ENCODE measurements at places on chromosomes 3 and 15.

DNA sequence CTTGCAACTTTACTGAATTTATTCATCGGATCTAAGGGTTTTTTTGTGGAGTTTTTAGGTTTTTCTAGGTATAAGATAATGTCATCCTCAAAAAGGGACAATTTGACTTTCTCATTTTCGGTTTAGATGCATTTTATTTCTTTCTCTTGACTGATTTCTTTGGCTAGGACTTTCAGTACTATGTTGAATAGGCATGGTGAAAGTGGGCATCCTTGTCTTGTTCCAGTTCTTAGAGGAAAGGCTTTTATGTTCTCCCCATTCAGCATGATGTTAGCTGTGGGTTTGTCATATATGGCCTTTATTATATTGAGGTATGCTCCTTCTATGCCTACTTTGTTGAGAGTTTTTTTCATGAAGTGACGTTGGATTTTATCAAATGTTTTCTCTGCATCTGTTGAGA lies 106.7 kb downstream of the FAM43A start:
- DNase-seq, result no peak

GRCh38 chr3:115503394-115503793 lies 119.9 kb upstream of the GAP43 start:
- DNase-seq, result no peak

DNA sequence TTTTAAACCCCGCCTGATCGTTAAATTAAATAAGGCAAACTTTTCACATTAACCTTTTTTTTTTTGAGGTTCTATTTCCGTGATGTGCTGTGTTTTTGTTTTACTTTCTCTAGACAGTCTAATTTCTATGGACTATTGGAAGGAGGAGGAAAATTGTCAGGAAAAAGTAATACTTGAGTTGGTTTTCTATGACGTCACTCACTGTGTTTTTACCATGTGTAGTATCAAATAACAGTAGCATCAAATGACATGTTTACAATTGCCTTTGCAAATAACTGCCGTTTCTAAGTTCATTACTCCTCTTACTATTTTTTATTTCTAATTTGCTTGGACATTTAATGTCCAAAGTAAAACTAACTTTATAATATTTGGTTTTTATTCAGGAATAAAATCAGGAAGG lies 32.3 kb downstream of the MYO1E start:
- no peak for DNase-seq

DNA sequence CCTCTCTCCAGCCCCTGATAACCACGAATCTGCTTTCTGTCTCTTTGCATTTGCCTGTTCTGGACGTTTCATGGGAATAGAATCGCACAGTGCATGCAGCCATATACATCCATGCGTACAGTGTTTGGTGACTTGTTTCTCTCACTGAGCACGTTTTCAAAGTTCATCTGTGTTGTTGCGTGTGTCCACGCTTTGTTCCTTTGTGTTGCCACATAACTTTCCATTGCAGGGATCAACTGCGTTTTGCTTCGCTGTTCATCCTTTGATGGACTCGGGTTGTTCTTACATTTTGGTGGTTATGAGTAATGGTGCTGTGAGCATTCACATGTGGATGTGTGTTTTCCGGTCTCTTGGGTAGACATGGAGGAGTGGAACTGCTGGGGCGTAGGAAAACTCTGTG lies 56.4 kb upstream of the TAMM41 start:
- DNase-seq, result no peak

- no peak for DNase-seq
Observed at GRCh38 chr15:94086341-94086740, 145.0 kb upstream of the MCTP2 start.

DNA sequence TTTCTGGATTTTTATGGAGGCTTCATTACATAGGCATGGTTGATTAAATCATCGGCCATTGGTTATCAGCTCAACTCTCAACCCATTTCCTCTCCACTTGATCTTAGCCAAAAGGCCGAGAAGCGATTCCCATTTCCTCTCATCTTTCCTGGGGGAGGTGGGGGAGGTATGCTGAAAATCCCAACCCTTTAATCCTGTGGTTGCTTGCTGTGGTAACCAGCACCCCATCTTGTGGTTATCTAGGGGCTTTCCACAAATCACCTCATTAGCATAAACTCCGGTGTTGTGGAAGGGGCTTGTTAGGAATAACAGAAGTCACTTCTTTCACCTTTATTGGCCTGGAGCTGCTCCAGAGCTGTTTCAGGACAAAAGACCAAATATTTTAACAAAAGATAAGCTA lies 20.9 kb downstream of the PDE8A start:
- no peak for DNase-seq

- no peak for DNase-seq
Observed at GRCh38 chr3:157180262-157180661, 20.3 kb upstream of the CCNL1 start.

DNA sequence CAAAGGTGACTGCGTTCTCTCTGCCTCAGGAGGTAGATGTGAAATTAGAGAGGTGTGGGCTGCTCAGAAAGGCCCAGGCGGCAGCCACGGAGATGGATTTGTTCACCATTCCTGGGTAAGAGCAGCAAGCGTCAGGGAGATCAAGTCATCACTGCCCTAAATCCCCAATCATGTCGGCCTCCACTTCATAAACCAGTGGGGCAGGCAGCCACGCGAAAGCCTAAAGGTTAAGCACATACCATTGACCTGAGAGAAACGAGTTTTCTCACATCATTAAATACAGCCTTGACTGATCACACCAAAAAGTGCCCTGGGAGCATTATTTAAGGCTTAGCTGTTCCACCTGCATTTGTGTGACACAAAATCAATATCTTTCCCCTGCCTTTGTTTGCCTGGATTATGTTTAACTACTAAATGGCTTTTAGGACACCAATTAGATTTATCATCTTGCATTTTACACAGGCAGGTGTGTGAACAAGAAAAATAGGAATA lies 50.7 kb upstream of the FOXB1 start:
- no peak for DNase-seq

- DNase-seq, result no peak
Observed at GRCh38 chr3:141191097-141191749, 40.4 kb upstream of the PXYLP1 start.

DNA sequence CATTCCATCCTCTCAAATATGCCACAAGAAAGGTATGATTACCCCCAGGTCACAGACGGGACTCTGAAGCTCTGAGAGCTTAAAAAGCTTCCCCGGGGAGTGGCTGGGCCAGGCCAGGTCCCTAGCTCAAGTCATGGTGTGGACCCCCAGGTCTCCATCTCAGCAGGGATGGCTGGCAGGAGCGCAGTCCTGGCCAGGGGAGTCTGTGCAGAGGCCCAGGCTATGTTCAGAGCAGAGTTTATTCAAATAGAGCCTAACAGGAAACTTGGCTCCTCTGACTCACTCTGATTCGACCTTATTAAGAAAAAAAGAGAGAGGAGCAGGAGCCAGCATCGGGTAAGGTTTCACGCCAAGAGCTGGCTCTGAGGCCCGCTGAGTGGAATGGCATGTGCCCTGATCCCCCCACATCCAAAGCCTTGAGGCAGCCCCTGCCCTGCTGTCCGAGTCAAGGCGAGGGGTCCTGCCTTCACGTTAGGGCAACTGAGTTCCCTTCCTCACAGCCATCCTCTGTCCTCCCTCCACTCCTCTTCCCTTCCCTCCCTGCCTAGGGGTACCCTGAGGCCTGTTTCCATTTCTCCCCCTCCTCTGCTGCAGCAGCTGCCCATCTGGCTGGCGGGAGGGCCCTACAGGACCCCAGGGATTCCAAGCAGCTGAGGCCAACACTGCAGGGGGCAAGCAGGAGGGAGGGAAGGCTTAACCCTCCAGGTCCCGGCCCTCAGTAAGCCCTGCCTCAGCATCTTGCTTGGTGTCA lies 1.9 kb upstream of the LOXL1 start:
- DNase-seq, result peak; percentile 37

GRCh38 chr3:188796122-188796631 lies 375.6 kb upstream of the TPRG1 start:
- DNase-seq, result peak; percentile 85

- peak; percentile 58 for DNase-seq
Observed at GRCh38 chr3:196837819-196838420, 29.8 kb upstream of the SENP5 start.

DNA sequence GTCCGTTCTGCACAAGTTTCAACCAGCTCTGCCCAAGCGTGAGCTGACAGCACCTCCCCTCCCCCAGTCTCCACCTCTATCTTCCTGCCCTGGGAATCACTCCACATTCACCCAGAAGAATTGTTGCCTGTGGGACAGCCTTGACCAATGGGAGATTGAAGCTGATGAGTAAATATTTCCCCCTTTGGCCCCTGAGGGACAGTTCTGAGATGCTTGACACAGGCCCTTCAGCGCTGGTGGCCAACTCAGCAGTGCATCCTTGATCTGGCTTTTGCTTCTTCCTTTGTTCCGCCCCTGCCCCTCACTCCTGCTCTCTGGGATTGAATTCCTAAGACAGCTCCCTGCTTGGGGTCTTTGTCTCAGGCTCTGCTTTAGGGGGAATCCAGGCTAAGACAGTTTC lies 13.1 kb upstream of the SKIC8 start:
- DNase-seq, result no peak

DNA sequence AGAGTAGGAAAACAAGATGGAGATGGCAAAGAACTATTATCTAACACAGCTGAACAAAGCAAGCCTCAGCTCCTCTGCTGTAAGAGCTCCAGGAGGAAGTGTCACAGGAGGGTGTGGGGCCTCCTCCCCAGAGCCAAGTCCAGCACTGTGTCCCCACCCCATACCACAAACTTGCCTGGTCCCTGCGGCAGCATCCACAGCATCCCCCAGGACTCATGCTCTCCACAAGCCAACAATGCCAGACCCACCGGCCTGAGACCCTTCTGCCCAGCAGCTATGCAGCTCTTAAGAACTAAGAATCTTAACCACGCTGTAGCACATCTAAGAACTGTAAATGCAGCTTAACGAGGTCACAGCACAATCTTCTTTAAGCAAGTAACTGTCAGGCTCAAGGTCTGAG lies 9.1 kb downstream of the RBM15B start:
- no peak for DNase-seq

DNA sequence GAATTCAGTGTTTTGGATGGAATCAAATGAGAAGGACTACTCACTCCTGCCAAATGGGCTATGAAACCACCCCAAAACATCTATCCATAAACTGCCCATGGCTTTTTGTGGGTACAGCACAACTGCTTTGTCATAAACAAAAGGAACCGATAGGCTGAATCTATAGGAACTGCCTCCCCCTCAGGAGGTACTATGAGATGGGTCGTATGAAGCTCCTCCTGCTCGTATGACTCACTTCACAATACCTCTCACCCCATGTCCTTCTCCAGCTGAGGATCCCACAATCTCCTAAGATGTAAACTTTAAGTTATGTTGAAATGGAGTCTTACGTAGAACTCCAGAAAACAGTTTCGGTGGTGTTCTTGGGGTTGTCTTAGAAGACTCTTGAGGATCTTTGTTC lies 129.9 kb upstream of the SAMMSON start:
- DNase-seq, result no peak

GRCh38 chr3:185087419-185087818 lies 65.4 kb downstream of the C3orf70 start:
- no peak for DNase-seq

- no peak for DNase-seq
Observed at GRCh38 chr3:191269289-191270085, 59.7 kb upstream of the CCDC50 start.

- DNase-seq, result peak; percentile 88
Observed at GRCh38 chr3:37993820-37994638, 3.4 kb downstream of the VILL start.

GRCh38 chr3:194397757-194398312 lies 1.2 kb downstream of the GP5 start:
- no peak for DNase-seq

GRCh38 chr15:55494931-55495330 lies 13.1 kb downstream of the DNAAF4 start:
- peak; percentile 86 for DNase-seq

GRCh38 chr15:69060744-69061143 lies 46.2 kb downstream of the NOX5 start:
- DNase-seq, result no peak

DNA sequence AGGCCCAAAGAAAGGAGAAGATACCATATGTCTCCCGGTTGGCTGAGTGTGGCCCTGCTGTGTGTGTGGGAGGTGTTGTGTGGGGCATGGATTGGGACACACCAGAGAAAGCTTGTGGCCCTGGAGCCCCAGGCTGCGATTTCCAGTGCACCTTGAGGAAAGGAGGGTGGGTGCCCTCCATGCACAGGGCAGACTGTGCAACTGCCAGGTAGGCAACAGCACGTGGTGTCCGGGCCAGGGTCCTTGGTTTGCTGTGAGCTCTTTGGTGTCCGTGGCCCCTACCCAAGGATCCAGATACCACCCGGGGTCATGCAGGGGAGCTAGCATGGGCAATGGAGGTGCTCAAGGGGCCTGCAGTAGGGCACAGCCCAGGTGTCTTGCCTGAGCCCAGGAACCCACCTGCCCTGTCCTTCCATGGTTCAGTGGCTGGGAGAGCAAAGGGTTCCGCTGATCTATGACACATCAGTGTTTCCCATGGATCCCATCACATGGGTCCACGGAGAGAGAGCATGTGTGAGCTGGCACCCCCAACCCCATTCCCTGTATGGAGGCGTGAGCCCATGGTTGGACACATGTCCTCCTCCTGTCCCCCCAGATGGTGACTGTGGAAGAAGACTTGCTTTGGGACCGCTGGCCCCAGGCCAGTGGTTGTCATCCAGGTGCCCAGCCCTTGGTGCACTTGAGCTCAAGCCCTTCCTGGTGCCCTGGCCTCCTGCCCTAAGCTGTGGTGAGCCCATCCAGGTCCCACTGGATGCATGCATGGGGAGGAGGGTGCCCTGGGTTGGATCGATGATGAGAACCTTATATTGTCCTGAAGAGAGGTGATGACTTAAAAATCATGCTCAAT lies 223.4 kb downstream of the SNRPN start:
- no peak for DNase-seq

GRCh38 chr3:170753421-170754310 lies 116.3 kb downstream of the RPL22L1 start:
- DNase-seq, result no peak

DNA sequence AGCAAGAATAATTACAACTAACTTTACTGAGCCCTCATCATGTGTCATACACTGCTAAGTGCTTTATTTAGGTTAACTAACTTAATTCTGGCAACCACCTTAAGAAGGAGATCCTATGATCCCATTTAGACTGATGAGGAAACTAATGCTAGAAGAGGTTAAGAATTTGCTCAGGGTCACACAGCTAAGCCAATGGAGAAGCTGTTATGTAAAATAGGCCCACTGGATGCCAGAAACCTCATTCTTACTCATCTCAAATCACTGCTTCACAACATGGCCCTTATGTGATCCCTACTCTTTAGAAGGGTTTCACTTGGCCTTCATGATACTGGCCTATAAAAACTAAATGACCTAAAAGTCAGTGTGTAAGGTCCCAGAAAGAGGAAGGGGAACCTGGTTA lies 41.2 kb downstream of the IMPG2 start:
- DNase-seq, result no peak

GRCh38 chr3:127853681-127854080 lies 31.4 kb upstream of the MGLL start:
- DNase-seq, result no peak

All from CD14-positive monocyte (primary cell).